Sciatic nerve (tissue), 2 donors: ENCODE measurements at places on chromosomes 7 and 10.

DNA sequence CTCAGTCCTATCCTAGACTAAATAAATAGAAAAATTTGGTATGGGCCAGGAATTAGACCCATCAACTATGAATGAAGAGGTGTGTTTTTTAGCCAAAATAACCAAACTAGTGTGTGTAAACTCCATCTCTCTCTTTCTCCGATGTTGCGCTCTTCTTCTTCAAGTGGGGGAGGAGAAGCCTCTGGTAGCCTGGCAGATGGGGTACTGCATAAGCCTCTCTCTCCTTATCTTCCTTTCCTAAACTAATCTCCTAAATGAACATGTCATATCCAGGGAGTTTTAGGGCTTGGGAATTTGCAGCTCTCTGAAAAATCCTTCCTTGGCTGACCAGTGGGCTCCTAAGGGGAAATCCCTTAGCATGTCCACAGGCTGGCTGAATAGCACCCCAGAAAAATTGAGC, 56.3 kb upstream of the RAPGEF5 start:
- DNase-seq: no peak

- DNase-seq: no peak
These were observed 425.8 kb upstream of the FOXK1 start for GRCh38 chr7:4256286-4256685.

DNA sequence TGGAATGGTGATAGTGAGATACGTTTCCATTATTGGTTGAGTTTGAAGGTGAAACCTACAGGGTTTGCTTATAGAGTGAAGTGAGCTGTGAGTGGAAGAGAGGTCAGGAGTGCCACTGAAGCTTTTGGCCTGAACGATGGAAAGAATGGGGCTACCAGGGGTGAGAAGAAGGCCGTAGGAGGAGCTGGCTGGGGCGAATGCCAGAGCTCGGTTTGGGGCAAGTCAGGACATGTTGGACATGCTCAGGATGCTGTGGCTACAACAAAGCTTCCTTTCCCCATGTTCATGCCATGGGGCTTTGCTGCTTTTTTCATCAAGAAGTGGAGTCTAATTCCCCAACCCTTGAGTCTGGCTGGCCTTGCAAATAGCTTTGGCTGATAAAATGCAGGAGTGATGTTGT, 253.7 kb downstream of the GLRX3 start:
- no peak for DNase-seq

DNA sequence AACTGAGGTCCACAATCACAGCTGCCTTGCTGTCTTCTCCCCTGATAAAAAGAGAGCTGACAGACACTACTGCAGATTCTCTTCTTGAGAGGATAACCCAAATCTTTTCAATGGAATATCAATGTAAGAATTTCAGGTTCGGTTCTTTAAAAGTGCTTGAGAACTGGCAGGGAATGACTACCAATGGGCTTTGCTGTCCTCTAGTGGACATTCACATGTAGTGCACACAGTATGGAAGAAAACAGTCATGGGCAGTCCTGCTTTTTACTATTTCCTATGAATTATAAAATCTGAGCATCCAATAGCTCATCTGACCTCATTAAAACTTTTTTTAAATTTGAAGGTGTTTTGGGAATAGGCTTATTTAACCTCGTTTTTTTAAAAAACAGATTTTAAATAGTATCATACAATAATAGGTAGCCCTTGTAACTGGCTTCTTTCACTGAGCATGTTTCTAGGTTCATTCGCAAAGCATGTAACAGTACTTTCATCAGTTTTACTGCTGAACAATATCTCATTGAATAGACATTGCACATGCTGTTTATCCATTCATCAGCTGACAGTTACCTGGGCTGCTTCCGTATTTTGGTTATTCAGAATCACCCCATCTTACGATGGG, 18.3 kb downstream of the FZD9 start:
- no peak for DNase-seq

DNA sequence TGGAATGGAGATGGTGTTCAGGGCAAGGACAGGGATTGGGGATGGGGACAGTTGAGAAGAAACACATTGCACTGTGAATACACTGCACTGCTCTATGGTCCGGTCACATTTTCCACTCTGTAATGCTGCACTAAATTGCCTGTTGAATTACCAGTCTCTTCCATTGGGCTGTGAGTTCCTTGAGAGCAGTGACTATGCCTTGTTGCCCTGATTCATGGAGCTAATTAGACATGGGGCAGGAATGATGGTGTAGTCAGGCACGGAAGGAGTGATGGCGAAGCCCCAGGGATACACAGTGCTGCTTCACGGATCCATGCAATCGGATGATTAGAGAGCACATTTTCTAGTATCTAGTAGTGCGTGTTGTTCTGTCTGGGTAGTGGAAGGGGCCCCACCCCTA, 25.4 kb upstream of the GPAM start:
- no peak for DNase-seq

DNA sequence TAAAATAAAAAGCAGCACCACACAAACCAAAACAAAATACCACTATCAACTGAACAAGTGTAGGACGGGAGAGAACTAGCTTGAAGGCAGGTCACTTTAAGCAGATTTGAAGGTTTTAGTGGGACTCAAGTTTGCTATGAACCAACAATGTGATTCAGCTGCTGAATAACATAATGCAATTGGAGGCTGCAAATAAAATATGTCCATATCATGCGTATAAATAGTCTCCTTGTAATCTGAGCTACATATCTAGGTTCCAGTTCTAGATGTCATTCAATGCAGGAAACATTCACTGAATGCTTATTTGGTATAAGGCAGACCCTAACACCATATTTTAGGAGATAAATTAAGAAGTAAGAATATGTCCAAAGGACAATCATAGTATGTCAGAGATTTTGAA, 81.4 kb upstream of the KCNIP2 start:
- no peak for DNase-seq

DNA sequence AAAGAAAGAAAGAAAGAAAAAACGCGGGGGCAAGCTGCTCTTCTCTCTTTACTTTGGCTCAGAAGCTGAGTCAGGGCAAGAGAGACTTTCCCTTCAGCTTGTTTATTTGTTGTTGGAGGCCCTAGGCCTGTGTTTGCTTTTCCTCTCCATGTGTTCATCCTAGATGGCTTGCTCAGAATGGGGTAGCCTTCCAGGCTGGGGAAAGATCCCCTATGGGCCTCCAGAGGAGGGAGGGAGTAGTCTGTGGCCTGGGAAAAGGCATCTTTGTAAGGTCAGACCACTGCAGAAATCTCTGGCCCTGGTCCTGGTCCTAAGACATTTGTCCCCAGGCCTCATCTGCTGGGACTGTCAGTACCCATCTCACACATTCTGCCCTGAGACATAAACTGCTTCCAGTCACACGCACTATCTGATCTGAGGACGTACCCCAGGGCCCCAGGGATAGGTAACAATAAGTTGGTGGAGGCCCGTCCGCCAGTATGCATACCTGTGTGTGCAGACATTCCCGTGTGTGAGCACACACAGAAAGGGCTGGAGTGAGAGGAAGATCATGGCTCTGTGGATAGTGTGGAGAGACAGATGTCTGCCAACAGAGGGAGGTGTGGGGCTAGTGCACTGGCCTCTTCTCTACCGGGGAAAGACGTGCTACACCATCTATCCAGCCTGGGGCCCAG, 4.9 kb upstream of the SCD start:
- DNase-seq: peak; percentile 71

DNA sequence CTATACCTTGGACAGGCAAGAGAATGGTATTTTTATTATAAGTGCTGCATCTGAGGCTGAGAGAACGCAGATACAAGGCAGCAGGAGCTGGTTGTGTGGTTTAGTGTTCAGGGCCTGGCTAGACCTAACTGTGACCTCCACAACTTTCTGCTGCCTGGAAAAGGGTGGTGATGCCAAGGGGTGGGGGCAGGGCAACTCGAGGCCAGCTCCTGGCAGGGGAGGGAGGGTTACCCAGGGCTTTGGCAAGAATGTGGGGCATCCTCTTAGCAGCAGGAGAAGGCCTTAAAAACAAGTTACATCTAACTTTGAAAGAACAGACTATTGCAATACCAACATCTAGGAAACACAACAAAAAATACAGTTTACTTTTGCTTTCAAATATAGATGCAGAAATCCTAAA, 13.0 kb downstream of the MXI1 start:
- DNase-seq: no peak

- peak; percentile 42 for DNase-seq
These were observed 26.8 kb downstream of the ELFN1 start for GRCh38 chr7:1696671-1697498.

DNA sequence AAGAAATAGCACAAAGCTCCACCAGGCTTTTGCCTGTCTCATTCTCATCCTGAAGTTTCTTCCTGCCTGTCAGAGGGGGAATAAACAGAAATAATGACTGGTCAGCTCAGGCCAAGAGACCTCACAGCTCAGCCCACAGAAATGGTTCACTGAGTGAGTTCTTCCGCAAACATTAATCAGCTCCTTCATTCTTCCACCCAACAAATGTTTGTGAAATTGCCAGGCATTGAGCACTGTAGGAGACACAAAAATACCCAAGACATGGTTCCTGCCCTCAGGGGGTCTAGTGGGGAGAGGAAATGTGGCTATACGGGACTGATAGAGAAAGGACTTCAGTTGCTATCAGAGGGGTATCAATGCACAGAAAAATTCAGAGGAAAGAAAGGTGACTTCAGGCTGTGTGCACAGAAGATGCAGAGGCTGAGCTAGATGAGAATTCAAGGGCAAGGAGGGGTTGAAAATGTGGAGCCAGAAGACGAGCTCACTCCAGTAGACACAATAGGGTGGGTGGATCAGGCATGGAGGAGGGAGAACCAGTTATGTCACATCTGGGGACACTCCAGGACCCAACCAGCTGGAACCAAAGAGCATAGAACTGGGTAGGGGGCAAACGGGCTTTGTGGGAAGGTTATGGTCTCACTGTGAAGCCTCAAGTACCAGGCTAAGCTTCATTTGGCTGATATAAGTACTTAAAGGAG, 20.9 kb downstream of the MYOF start:
- no peak for DNase-seq

- DNase-seq: no peak
These were observed 436.7 kb downstream of the AUTS2 start for GRCh38 chr7:70034999-70035398.

- DNase-seq: no peak
These were observed 77.7 kb upstream of the GNA12 start for GRCh38 chr7:2921653-2922347.

DNA sequence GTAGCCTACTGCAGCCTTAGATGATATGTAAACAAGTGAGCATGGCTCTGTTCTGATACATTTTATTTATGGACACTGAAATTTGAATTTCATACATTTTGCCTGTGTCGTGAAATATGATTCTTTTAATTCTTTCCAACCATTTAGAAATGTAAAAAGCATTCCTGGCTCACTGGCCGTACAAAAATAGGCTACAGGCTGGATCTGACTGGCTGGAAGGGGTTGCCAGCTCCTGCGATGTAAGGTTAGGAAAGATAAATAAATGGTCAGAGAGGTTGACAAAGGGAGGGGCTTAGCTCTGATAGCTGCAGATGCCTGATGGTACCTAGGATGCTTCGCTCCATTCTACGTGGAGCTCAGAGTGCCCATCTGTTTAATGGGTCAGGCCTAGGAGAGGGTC, 3.4 kb downstream of the ADCYAP1R1 start:
- no peak for DNase-seq

DNA sequence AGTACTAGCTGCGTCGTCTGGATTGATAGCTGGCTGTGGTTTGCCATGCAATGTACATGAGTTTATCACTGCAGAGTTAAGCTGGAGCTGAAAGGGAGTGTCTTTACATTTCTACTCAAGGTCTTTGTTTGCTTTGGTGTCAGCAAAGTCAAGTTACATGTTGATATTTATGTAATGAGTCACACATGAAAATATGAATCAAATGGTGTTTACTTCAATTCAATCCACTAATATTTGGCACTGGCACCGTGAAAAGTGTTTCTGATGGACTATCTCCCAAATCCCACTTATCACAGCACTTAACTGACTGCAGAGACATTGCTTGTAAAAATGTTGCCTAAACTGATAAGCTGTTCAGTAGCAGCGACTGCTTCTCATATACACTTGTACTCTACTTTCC, 395.9 kb downstream of the TFEC start:
- no peak for DNase-seq

- peak; percentile 74 for DNase-seq
These were observed 134.3 kb upstream of the PDE1C start for GRCh38 chr7:32204361-32205018.

DNA sequence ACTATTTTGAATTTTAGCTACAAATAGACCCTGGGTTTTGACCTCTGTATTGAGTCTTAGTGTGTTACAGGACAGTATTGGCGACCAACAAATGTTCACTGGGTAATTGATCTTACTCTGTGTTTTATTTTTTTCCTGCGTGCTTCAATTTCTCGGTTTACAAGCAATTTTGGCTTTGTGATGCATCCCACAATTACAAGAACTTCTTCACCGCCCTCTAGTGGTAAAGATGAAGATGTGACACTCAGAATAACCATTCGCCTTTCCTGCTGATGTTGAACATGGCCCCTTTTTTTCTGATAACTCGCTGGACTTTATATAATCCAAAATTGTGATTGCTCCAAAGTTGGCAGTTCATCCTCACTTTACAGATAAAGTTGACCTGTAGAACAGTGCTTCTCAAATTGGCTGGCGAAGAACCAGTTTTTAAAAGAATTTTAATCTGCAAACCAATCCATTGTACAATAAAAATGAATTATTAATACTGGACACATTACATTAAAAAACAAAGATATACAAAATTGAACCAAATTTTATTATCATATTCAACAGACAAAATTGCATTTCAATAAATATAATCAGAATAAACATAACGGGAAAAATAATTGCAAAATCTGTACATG, 20.2 kb upstream of the SMC3 start:
- DNase-seq: no peak

- DNase-seq: no peak
These were observed 91.4 kb upstream of the DIP2C start for GRCh38 chr10:780536-781524.

DNA sequence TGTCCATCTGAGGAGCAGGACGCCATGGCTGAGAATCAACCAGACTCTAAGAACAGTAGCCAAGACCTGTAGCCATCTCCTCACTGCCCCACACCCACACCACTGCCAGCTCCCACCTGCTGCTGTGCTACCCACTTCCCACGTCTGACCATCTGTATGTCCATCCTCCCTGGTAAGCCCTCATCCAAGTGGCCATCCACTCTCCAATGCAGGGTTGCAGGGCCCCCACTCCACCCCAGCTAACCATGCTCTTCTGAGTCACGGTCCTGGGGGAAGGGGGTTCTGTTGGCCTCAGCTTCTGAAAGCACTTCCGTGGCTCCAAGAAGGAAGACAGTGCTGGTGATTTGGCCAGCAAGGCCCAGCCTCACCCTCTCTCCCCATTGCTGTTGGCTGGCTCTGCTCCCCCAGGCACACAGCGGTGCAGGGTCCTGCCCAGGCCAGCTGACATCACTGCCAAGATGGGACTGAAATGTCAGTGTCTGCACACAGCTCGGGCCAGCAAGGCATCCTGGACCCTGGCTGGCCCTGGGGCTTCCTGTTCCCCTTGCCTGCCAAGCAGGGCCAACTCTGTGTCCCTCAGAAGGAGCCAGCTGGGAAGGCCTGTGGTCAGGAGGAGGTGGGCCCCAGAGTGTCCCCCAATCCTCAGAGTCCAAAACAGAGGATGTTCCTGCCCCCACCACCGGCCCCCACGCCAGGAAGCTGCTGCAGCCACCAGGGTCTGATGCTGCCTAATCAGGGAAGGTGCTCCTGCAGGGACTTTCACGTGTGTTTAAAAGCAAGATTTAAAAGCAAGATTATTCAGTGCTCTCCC, 17.5 kb downstream of the RASGEF1A start:
- DNase-seq: peak; percentile 45

GRCh38 chr7:46603780-46604179, 682.7 kb upstream of the IGFBP3 start:
- DNase-seq: peak; percentile 75
